Activated T-helper 1 cell treated with Interleukin-2 at 50 U/mL for 16 hours (primary cell): ENCODE measurements at places on chromosomes 12 and 14.

DNA sequence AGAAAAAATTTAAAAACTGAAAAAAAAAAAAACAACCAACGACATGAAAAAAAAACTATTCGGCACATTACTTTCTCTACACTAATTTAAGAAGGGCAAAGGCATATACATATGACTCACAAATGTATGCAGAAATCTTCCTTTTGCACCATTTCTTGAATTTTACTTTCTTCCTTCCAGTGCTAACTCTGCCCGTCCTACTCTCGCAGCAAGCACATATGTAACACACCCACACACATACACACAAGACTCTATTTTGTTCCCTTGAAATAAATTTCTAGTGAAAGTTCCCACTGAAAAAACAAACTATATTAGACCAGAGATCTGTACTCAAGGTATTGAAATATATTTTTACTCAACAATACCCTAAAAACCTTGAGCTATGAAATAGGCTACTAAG is 14.6 kb downstream of the BTG1 start:
- no peak for DNase-seq

DNA sequence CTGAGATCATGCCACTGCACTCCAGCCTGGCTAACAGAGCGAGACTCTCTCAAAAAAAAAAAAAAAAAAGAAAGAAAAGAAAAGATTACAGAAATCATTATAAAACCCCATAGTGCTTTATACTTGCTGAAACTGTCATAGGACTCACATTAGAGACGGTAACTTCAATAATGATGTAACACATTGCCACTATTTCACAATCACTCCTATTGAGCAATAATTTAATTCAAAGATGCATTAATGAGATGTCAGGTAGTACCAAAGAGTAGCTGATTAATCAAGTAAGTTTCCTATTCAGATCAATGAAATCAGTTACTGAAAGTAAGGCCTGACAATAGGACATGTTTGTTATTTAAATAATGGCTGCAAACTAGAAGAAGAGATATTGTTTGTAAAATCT is 751.5 kb upstream of the ALG10B start:
- no peak for DNase-seq

GRCh38 chr12:40697566-40698259 is 5.5 kb downstream of the CNTN1 start:
- no peak for DNase-seq

- no peak for DNase-seq
These were observed 50.5 kb downstream of the LIMA1 start for GRCh38 chr12:50232771-50233209.

DNA sequence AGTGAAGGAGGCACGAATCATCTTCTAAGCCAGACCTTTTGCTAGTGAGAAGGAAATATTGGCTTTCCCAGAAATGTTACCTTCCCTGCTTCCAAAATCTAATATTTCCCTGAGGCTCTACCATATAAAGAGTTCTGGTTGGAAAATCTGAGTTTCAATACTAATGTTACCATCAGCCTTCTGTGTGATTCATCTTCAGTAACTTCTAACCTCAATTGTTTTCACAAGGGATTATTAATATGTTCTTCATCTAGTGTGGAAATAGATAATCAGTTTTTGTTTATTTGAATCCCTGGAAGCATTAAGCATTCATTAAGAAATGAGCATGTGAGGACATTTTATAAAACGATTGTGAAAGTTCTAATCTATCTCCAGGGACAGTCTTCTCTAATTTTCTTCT is 720.9 kb downstream of the AACS start:
- no peak for DNase-seq
